ENCODE measurements at places on chromosomes 3 and 15.
A peak's percentile ranks its signal among the peaks of the same experiment; 100 is the strongest.

DNA sequence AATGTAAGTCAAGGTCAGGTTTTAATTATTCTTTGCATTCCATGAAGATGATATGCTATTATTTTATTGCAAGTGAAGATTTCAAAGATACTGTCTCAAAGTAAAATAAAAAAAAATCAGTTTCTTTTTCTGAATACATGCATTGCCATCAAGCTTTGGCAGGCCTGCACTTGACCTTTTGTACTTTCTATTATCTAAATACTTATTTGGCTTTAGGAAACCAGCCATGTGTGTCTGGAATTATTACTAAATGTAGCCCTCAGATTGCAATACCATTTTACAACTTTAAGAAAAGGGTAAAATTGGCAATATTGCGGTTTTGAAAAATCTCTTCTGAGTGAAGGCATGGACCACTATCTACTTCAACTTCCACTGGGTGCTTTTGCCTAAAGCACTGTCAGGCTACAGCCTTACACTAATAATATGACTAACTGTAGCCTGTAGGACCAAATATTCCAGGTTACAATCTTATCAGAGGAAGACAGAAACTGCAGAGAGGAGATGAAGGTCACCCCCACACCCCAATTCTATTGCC is 349.4 kb upstream of the DCBLD2 start:
- DNase-seq = peak; percentile 69

DNA sequence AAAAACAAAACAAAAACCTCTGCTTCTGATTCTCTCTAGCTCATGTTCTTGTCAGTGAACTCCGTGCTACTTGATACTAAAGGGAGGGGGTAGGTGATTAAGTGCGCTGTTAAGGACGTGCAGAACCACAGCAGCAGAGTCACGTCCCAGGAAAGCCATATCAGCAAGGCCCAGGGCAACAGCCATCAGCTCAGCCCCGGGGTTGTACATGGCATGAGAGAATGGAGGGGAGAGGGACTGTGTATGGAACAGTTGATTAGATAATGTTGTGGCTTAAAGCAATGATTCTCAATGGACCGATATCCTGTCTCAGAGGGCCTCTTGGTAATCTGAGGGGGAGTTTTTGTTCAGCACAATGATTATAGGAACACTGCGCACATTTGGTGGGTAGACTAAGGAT is 27.6 kb downstream of the C2CD4A start:
- DNase-seq = no peak

DNA sequence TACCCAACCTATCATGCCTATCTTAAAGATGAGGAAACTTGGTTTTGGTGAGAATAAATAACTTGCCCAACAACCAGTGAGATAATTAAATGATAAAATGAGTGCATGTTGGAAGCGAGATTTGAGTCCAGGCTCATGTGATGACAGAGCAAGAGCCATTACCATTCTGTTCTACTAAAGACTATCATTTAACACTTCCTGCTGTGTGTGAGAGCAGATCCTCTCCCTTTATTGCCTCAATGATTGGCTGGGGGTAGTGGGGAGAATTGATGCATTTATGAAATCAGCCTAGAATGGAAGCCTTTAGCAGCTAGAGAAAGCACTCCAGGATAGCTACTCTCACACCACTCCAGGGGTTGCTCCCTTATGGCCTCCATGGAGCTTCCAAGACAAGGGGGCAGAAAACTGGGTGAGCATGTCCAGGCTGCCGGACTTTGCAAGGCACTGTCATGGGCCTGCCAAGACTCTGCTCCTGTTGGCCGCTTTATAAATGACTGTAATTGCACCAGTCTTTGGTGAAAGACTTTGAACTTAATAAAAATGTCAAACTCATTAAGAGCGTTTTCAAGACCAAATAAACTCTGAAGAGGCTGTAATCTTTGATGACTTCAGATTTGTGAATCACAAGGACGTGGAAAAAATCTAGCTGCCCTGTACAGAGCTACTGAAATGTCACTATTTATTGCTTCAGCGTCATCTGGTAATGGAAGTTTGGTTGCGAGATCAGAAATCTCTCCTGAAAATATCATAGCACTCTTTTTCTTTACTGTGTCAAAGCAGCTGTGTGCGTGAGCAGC is 209.1 kb upstream of the NR2E3 start:
- DNase-seq = no peak

GRCh38 chr3:39133822-39134221 is 19.6 kb downstream of the CSRNP1 start:
- no peak for DNase-seq

DNA sequence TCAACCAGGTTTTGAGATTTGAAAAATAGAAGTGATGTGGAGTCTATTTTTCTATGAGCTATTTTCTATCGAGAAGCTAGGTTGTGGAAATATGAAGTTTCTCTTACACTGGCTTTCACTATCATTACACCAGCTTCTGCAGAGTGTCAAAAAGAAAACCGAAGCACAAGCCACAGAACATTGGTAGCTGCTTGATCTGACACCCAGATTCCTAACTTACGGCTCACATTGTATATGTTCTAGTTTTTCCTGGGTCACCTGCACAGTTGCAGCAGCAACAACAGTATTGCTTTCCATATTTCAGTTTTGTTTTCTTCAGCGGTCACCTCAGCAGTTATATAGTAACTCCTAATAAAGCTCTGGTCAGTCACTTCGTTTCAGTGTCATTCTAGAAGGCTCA is 790.1 kb downstream of the PLOD2 start:
- DNase-seq = no peak

GRCh38 chr15:32803631-32804030 is 85.8 kb downstream of the GREM1 start:
- no peak for DNase-seq

GRCh38 chr15:80584973-80585525 is 110.1 kb upstream of the ABHD17C start:
- no peak for DNase-seq

DNA sequence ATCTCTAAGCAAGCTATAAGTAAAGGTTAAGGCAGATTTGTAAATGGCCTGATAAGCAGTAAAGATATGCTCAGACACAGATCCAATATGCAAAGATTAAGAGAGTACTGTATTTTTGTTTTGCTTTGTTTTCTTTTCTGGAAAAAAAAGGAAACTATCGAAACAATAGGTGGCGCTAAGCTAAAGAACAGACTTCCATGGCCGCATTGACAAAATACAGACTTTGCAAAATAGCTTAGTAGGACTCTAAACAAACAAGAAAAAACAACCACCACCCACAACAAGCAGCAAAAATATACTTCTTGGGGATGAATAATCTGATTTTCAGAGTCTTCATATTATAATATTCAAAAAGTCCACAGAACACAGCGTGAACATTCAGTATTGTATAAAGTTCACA is 758.4 kb upstream of the ROBO1 start:
- no peak for DNase-seq

DNA sequence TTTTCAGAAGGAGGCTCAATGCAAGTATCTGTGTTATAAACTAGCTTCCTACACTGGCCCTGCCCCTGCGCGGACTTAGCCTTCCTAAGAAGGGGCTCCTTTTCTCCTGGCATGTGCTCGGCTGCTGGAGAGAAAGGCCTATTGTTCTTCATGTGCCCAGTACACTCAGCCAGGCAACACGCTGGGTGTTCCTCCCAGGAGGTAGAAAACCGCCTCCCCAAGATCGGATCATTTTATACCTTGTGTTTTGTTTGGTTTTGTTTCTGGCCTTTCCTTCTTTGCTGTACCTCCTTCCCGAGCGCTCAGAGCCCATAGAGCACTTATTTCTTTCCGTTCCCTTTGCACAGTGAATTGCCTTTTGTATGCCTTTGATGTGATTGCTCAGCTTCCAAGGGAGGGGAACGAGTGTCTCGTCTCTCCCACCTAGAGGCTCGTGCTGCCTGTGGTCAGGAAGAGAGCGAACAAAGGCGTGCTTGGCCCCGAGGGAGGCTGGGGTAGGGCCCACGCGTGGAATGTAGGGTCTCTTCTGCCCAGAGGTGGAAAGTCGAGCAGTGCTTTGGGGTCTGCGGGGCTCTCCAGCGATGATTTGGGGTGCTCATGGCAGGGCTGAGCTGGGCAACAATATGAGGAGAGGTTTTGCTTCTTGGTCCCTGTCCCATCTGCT is 30.0 kb downstream of the CCNL1 start:
- DNase-seq = no peak

DNA sequence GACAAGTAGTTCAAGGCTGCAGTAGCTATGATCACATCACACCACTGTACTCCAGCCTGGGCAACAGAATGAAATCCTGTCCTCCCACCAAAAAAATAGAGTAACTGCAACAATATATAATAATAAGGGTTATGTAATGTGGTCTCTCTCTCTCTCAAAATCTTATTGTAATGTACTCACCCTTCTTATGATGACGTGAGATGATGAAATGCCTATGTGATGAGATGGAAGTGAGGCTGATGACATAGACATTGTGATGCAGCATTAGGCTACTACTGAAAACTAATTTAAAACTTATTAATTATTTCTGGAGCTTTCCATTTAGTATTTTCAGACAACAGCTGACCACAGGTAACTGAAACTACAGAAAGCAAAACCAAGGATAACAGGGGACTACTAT is 27.4 kb downstream of the TASOR start:
- no peak for DNase-seq

DNA sequence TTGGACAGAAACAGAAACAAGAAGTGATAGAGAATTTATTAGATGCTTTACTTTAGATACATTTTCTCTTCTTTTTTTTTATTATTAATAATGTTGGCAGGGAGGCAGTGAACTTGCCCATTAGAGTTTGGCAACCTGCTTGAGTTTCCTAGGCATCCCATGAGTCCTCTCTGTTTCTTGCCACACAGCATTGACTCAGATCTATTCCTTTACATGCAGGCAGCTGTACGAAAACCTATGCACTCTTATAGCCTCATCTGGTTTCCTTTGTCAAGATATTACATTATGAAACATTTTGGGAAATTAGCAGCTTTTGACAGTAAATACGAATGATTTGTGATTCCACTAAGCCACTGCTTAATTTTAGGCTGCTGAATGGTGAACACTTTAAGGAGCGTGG is 23.3 kb downstream of the IL1RAP start:
- no peak for DNase-seq

- DNase-seq = no peak
These were observed 181.1 kb downstream of the LRTM1 start for GRCh38 chr3:54746722-54747121.

DNA sequence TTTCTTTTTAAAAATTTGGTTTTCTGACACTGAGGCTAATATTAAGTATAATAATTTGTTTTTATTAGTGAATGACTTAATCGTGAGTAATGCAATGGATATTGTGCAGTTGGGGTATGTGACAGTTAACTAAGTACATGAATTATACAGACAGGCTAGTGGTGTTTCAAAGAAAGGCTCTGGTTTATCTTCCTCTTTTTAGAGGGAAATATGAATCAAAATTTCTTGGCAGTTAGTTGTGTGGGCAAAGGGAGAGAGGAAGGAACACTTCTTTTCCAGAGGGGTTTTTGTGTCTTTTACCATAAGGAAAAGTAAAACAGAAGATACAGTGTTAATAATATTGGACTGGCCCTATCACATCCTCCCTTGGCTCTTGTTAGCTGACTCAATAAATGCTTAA is 2.7 kb downstream of the ZNF654 start:
- no peak for DNase-seq

- DNase-seq = peak; percentile 46
These were observed 18.8 kb upstream of the SSUH2 start for GRCh38 chr3:8663177-8664061.

DNA sequence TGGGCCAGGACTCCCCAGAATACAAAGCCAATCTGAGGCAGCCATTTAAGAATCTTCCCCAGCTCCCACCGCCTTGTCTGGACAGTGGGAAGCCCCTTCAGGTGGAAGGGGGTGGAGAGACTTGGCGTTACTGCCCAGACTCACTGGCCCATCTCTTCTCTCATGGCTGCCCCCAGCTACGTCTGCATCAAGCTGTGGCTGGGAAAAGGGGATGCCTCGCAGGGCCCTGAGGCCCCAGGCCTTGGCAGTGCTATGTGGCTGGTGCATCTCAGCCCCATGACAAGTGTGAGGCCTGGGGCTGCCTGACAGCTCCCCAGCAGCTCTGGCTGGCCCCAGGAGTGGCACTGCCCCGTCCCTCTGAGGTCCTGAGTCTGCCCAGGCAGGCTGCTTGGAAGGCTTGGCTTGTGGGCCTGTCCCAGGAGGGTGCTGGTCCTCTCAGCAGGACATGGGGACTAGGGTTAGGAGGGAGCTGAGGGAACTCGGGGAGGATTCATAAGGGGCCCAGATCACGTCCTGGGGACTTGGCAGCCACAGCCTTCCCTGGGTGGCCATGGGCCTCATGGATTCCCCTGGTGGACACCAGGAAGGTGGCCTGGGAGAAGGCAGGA is 20.2 kb upstream of the SLC41A3 start:
- DNase-seq = no peak

DNA sequence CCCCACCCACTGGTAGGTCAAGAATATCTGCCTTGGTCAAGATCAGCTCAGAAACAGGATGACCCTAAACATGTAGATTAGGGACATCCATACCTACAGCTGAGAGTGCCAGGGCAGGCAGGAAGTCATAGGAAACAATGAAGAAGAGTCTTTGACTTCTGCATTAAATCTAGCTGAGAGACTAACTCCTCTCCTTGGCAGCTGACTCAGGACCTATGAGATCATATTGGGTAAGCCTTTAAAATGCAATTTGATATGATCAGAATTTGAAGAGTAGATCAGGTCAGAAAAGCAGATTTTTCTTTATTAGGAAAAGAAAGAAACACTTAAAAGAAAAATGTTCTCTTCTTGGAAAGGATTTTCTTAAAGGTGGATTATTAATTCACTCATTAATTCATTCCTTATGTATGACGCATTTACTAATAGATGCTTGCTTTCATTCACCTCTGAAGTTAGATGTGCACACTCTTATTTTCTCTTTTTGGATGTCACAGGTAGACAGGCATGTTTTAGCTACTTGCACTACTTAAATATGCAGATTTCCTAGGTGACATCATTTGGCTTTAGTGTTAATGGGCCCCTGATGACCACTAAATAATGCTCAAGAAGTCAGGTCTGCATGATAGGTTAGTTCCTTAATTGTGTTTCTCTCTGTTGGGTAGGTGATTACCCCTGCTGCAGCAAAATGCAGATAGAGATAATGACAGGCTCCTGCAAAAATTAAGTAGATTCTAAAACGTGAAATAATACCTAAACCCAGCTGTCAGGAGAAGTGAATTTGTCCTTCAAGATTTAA is 35.7 kb upstream of the GSK3B start:
- DNase-seq = no peak

GRCh38 chr3:119490153-119490552 is 8.2 kb upstream of the TIMMDC1 start:
- no peak for DNase-seq

GRCh38 chr3:129526121-129526900 is 2.1 kb upstream of the RHO start:
- DNase-seq = no peak

Data from tibial artery (tissue), 4 donors.